ENCODE measurements at places on chromosomes 6 and 20.
A peak's percentile ranks its signal among the peaks of the same experiment; 100 is the strongest.

- peak; percentile 66 for DNase-seq
Observed at GRCh38 chr20:50724851-50725723, 6.3 kb upstream of the PARD6B start.

DNA sequence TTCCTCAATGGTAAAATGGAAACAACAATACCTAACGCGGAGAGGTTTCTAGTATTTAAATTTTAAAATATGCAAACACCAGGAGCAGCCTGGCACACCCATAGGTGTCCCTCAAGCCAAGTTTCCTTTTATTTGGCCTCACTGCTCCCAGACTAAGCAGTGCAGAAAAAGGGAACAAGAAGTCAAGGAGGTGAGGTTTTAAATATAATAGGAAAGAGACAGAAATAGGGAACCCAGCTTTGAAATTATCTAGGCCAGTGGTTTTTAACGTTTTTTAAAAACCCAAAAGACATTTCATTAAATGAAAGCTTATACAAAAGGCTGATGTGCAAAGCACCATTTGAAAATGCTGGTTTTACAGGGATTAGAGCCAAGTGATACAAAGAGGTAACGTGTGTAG, 109.6 kb downstream of the SLC22A3 start:
- DNase-seq: no peak

- no peak for DNase-seq
Observed at GRCh38 chr20:33303595-33303994, 20.6 kb downstream of the BPIFB1 start.

GRCh38 chr6:153623496-153623895, 415.5 kb upstream of the OPRM1 start:
- DNase-seq: no peak

DNA sequence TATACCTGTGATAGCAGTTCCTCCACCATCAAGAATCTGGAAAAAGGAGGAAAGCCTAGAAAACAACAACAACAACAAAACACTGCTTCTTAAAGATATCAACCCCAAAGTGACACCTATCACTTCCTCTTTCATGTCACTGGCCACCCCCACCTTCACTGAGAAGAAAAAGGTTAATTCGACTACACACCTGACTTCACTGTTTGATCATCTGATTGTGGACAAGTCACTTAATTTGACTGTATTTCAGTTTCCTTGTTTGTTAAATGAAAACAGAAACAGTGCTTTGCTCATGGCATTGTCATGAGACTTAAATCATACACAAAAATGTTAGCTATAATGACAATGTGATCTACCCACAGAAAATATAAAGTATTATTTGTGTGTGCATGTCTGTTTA, 280.6 kb upstream of the SULF2 start:
- DNase-seq: no peak

GRCh38 chr6:68740828-68741500, 105.9 kb downstream of the ADGRB3 start:
- DNase-seq: no peak

DNA sequence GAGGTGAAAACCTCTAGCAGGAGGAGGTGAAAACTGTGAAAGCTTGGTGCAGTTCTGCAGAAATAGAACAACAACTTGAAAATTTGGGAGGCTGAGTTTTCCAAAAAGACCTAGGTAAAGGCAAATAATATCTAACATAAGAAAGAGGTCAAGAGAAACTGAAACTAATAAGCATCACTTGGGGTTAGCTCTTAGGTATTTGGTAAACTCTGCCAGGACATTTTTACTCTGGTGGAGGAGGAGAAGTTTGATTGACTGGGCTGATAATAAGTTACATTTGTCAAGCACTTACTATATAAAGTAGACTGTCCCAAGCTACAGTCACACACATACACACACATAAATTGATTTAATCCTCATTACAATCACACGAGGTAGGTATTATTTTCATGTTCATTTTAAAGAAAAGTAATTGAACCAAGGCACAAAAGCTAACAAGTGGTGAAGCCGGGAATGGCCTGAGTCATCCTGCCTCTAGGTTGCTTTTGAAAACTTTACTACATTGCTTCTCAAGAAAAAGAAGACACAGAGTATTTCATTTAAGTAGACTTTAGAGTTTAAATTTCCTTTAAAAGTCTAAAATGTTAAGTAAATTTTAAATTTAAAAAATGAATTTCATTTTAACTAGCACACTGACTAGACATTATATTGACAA, 275.5 kb downstream of the PTPRK start:
- DNase-seq: no peak

GRCh38 chr6:150566486-150566885, 33.2 kb upstream of the PLEKHG1 start:
- DNase-seq: no peak

GRCh38 chr20:44536175-44536574, 14.3 kb upstream of the SERINC3 start:
- DNase-seq: no peak

DNA sequence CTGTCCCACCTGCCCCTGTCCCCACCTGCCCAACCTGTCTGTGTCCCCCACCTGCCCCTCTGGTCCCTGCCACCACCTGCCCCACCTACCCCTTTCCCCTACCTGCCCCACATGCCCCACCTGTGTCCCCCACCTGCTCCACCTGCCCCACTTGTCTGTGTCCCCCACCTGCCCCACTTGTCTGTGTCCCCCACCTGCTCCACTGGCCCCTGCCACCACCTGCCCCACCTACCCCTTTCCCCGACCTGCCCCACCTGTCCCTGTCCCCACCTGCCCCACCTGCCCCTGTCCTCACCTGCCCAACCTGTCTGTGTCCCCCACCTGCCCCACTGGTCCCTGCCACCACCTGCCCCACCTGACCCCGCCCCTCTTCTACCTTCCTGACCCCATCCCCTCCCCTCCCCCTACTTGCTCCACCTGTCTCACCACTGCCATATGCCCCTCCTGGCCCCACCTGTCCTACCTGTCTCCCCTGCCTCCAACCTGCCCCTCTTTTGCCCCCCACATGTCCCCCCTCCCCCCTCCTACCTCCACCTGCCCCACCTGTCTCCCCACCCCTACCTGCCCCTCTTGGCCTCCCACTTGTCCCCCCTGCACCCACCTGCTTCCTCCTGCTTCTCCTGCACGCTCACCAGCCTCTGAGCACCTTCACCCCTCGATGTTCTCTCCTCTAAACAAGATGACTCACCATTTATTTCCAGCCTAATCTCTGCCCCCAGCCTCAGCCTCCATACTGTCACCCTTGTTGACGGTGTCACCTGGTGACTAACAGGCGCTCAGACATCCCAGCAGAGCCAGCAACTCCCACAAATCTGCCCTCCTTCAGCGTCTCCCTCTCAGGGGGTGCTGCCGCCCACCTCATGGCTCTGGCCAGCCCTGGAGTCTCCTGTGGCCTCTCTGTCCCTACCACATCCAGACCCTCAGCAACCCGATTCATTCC, 5.6 kb upstream of the MYT1 start:
- no peak for DNase-seq

DNA sequence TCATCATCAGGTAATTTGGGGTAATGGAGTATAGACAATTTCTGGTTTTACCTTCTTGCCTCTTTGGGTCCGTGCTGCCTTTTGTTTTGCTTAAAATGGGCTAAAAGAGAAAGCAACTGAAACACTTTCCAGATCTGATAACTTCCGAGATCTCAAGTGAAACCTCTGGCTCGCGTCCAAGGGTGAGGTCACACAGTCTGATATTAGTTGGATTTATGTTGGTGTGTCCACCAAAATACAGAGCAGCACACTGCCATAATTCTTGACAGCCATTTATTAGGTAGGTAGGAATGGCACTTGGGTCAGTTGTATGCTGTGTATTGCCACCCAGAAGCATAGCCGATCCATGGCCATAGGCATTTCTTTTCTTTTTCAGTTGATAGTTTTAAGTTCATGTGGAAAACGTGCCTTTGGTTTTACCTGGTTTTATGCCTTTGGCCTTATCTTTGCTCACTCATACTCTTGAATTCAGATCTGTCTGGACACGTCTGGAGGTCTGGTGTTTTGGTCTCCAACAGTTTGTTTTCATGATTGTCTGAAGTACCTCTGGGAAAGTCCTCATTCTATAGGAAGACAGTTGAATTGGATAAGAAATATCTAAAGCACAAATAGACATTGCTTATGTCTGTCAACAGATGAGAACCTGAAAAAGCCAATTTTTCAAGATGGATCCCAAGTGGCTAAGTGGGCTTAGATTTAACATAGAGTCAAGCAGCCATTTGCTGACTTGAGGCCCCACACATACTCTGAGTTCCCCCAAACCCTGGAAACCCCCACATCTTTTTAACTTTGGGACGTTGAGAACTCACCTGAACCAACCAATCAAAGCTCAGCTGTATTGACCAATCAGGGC, 320.8 kb downstream of the SOX4 start:
- DNase-seq: peak; percentile 40

DNA sequence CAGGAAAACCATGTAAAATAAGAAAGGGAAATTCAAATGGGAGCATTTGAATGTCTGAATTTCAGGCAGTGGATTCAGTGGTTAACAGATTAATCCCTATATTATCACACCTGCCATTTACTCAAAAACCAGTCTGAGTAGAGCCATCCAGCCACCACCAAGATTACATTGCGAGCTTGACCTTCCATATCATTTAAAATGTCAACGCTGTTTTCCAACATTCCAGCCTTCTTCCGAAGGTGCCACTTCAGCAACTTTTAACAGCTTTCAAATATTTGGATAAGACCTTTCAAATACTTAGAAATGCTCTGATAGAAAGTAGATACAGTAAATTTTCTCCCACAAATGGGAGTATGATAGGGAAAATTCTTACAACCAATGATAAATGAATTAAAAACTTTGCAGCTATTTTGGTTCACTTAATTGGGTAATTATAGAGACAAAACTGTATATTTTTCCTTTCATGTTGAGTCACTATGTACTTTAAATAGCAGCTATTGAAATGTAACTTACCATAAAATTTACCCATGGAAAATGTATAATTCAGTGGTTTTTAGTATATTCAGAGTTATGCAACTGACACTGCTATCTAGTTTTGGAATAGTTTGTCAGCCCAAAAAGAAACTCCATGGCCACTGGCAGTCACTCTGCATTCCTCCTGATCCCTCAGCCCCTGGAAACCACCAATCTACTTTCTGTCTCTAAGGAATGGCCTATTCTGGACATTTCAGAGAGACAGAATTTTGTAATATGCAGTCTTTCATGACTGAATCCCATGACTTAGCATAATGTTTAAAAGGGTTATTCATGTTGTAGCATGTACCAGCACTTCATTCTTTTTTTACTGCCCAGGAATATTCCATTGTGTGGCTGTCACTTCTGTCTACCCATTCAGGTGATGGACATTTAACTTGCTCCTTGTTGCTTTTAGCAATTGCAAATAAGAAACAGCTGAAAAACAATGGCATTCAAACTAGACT, 21.5 kb downstream of the EZR start:
- no peak for DNase-seq

- DNase-seq: no peak
Observed at GRCh38 chr6:105482227-105482844, 79.5 kb upstream of the PREP start.

DNA sequence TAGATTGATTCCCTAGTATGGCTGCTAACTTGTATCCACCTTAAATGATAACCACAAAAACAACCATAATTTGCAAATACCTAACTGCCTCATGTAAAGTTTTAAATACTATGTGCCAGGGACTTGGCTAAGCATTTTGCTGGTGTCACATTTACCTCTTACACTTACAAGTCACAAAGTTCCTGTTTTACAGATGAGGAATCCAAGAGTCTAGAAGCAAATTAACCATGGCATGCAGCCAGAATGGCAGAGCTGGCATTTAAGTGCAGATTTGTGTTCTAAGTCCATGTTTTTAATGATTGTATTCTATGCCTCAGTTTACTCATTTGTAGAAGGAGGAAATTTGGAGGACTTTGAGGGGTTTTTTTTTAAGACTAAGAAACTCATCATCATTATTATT, 696.7 kb downstream of the PTPRT start:
- no peak for DNase-seq

DNA sequence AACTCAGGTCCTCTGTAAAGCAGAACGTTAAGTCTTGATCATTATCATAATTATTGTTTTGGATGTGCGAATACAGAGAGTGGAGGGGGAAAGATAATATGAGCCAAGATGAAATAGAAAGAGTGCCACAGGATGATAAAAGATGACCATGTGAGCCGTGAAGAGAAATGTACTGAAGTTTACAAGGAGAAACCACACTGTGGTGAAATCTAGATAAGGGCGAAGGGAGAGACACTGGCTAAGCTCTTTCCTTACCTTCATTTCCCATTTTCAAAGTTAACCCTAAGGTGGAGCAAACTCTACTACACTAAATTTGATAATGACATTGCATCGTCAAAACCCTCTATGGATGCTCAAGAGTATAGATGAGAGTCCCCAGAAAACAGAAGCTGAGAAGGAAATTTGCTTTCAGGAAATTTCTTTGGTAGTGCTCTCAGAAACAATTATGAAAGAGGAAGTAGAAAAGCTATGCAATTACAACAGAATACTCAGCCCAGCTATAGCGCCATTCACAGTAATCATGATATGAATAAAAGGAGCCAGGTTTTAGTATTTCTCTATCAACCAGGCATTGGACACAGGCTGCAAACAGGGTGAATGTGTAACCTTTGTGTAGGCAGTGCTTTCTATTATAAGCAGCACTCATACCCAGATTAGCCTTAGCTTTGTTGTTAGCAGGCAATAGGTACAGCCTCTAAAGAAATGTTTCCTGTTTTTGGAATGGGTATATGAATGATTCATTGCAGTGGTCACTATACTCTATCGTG, 1080.7 kb downstream of the GRIK2 start:
- no peak for DNase-seq

DNA sequence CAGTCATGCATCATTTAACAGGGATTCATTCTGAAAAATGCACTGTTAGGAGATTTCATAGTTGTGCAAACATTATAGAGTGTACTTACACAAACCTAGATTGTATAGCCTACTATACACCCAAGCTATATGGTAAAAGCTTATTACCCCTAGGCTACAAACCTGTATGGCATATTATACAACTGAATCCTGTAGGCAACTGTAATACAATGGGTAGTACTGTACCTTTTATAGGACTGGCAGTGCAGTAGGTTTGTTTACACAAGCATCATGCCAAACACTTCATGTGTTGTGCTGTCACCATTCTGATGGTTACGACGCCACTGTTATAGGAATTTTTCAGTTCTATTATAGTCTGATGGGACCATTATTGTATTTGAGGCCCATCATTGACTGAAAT, 39.3 kb upstream of the KHDC1 start:
- DNase-seq: no peak

DNA sequence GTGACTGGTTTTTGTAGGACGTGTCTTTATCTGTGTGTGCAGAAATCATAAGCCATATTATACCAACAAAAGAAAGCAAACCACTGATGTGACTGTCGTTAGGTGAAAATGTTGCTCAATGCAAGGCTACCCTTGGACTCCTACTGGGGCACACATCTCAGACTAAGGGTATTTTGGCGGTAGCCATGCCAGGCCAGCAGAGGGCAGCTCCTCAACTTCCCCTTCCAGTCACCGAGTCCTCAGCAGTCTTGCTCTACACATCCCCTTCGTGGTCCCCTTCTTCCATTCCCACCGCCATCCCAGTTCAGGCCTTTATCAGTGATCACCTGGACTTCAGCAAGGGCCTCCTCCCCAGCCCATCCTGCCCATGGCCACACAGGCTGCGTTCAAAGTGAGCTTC, 113.7 kb upstream of the GGTLC1 start:
- DNase-seq: peak; percentile 5
